Mesothelial cell of epicardium (in vitro differentiated cells): ENCODE measurements at places on chromosomes 11 and 22. TPM values are rescaled to one million over a fixed set of nuclear protein-coding genes. Genes with fewer than 3 reads are reported as not detected.

GRCh38 chr22:45578524-45579147 lies 76.0 kb downstream of the FBLN1 start:
- no peaks in the 10 kb centered on the region for H3K27me3 ChIP-seq
- H3K4me1 ChIP-seq = peaks cover 36% of the 10 kb centered on the region
- no peak overlapping the region for H3K27ac ChIP-seq
- DNase-seq = no peak
- H3K36me3 ChIP-seq = peaks cover 4% of the 10 kb centered on the region

GRCh38 chr22:19079691-19080090 lies 42.5 kb downstream of the DGCR2 start:
- H3K27ac ChIP-seq = no peak overlapping the region
- no peaks in the 10 kb centered on the region for H3K27me3 ChIP-seq
- DNase-seq = no peak
- H3K4me3 ChIP-seq = no peak overlapping the region

DNA sequence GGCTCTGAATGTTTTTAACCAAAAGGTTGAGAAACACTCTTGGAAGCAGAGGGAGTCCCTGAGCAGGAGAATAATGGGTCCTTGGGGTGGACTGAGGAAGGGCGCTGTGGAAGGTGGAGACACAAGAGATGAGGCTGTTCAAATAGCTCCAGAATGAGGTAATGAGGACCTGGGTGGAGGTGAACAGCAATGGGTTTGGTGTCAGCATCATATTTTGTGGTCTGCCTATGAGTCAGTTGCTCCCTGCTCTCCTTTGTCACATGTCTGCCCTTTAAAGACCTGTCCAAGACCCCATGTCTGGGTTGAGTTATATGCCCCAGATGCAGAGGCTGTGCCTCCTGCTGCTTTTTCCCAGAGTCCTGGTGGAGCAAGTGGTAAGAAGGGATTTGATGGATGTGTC lies 113.6 kb downstream of the BARX2 start:
- H3K27me3 ChIP-seq = no peaks in the 10 kb centered on the region
- H3K36me3 ChIP-seq = peaks cover 6% of the 10 kb centered on the region
- H3K27ac ChIP-seq = no peak overlapping the region

DNA sequence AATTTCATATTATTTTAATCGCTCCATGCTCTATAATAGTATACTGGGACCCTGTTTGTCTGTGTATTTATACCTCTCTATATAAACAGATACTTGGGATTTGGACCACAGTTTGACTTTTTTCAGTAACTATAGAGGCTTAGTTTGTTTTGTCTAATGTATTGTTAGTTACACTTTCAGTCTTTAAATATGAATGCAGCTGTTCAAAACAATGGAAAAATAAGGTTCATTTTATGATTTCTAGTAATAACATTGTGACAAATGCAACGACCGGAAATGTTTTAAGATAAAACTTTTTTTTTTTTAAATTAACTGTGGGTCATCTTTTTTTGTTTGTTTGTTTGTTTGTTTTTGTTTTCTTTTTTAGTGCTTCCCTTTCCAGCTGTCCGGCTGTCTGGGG lies 133.5 kb downstream of the ARHGAP42 start:
- no peaks in the 10 kb centered on the region for H3K36me3 ChIP-seq
- no peak overlapping the region for H3K27ac ChIP-seq
- no peaks in the 10 kb centered on the region for H3K27me3 ChIP-seq

GRCh38 chr11:41483956-41484355 lies 24.5 kb upstream of the LRRC4C start:
- no peaks in the 10 kb centered on the region for H3K27me3 ChIP-seq
- no peak overlapping the region for H3K27ac ChIP-seq
- no peak for DNase-seq
- no peaks in the 10 kb centered on the region for H3K4me1 ChIP-seq
- H3K36me3 ChIP-seq = peaks cover 2% of the 10 kb centered on the region

DNA sequence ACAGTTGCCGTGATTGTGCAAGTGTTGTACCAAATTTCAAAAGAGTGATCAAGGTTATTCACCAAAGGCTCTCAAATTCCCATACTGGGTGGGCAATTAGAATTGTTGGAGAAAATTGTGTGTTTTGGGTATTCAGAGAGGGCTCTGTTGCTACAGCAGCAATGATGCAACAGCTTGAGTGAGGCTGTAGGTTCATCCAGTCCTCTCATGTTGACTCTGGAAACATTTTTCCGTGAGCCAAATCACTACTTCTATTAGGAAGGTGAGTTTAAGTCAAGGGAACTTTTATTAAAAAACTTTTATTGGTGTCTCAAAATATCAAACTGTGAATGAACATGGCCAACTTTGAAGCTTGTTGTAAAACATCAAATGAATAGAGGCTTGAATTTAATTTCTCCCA lies 116.5 kb downstream of the CD44 start:
- no peaks in the 10 kb centered on the region for H3K4me1 ChIP-seq
- H3K27me3 ChIP-seq = peaks cover 28% of the 10 kb centered on the region
- DNase-seq = no peak
- H3K36me3 ChIP-seq = no peaks in the 10 kb centered on the region

GRCh38 chr11:12135185-12135584 lies 24.8 kb downstream of the MICAL2 start:
- no peaks in the 10 kb centered on the region for H3K36me3 ChIP-seq
- no peaks in the 10 kb centered on the region for H3K27me3 ChIP-seq
- DNase-seq = no peak
- H3K4me3 ChIP-seq = no peak overlapping the region

DNA sequence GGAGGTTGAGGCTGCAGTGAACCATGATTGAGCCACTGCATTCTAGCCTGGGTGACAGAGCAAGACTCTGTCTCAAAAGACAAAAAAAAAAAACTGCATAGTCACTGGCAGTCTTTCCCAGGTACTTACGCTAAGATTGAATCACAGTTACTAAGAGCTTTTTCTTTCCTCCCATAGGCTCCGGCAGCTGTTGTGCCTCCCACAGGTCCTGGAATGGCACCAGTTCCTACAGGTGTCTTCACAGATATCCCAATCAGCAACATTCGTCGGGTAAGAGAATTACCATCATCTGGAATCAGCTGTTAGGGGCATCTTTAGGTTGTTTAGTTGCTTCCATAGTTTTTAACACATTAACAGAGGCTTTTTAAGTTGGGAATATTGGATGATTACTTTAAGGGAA lies 19.8 kb downstream of the DLAT start:
- H3K36me3 ChIP-seq = peaks cover 55% of the 10 kb centered on the region
- H3K27me3 ChIP-seq = no peaks in the 10 kb centered on the region
- no peak overlapping the region for H3K27ac ChIP-seq
- DNase-seq = no peak
- no peak overlapping the region for H3K4me3 ChIP-seq

GRCh38 chr22:37855462-37855861 lies 6.2 kb downstream of the EIF3L start:
- DNase-seq = no peak
- H3K4me3 ChIP-seq = no peak overlapping the region
- peaks cover 8% of the 10 kb centered on the region for H3K4me1 ChIP-seq

- peaks cover 33% of the 10 kb centered on the region for H3K4me1 ChIP-seq
- peak overlapping the region; percentile 51 for H3K27ac ChIP-seq
- no peak overlapping the region for H3K4me3 ChIP-seq
- no peaks in the 10 kb centered on the region for H3K27me3 ChIP-seq
- no peak for DNase-seq
These were observed 10.9 kb upstream of the TSKU start for GRCh38 chr11:76772100-76772782.

GRCh38 chr11:66047541-66048365 lies 1.2 kb downstream of the GAL3ST3 start:
- no peak overlapping the region for H3K27ac ChIP-seq
- H3K4me3 ChIP-seq = peak overlapping the region; percentile 61
- H3K4me1 ChIP-seq = peaks cover 37% of the 10 kb centered on the region
- H3K27me3 ChIP-seq = peaks cover 4% of the 10 kb centered on the region

GRCh38 chr11:111905411-111905810 lies 6.2 kb downstream of the CRYAB start:
- DNase-seq = no peak
- no peak overlapping the region for H3K4me3 ChIP-seq
- no peak overlapping the region for H3K27ac ChIP-seq

MPZL3 gene
- 5.0 to 5.7 TPM (median 5.2 TPM) in 3 replicates for total RNA-seq

CERK gene
- 50.7 to 51.9 TPM (median 51.3 TPM) in 3 replicates for total RNA-seq

CBX6 gene
- total RNA-seq = 101 to 104 TPM (median 102 TPM) in 3 replicates

PGA5 gene
- total RNA-seq = not detected in 3 replicates

FJX1 gene
- total RNA-seq = 70.7 to 73.1 TPM (median 72.8 TPM) in 3 replicates

APOL5 gene
- total RNA-seq = not detected in 3 replicates

BEST1 gene
- total RNA-seq = 0.64 to 1.1 TPM (median 0.90 TPM) in 3 replicates

USP35 gene
- 12.3 to 13.4 TPM (median 13.2 TPM) in 3 replicates for total RNA-seq

ANO9 gene
- total RNA-seq = 29.7 to 32.3 TPM (median 30.6 TPM) in 3 replicates

MYO7A gene
- total RNA-seq = 1.8 to 2.4 TPM (median 2.2 TPM) in 3 replicates

ADAMTS15 gene
- total RNA-seq = 8.1 to 9.9 TPM (median 9.4 TPM) in 3 replicates
